Stimulated activated CD8-positive, alpha-beta memory T cell treated with anti-CD3 and anti-CD28 coated beads, Interleukin-4, amount 100 ng/mL, for 4 hours (primary cell): ENCODE measurements at places on chromosomes 6 and 20.

DNA sequence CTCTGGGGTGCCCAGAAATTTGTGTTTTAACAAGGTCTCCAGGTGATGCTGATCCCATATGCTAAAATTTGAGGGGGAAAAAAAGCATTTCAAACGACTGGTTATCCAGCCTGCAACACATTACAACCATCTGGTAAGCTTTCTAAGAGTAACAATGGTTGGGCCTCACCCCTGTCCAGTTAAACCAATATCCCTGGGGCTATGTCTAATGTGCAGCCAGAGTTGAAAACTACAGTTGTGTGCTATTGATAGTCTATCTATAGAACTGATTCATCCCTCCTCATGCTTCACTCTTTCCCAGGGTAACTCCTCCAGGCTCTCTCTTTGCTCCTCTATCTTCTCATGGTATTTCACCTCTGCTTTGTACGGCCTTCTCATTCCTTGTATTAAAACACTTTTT, 458.3 kb downstream of the MMUT start:
- DNase-seq = no peak

DNA sequence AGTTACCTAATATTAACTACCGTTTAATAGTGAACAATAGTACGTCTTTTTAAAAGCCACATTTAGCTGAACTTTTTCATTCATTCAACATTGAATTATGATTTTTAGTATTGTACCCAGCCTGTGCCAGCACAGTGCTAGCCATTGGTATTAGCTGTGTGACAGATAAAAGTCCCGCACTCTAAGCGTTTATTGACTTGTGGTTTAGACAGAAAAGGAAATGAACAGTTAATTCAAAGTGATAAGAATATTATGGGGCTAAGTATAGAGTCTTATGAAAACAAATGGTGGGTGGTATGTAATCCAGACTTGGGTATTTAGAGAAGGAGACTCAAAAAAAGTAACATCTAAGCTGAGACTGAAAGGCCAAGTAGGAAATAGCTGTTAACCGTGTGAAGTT, 202.3 kb downstream of the RPS12 start:
- no peak for DNase-seq

GRCh38 chr20:33828326-33828844, 17.2 kb downstream of the CHMP4B start:
- no peak for DNase-seq

GRCh38 chr20:38935285-38935684, 9.1 kb downstream of the FAM83D start:
- no peak for DNase-seq

DNA sequence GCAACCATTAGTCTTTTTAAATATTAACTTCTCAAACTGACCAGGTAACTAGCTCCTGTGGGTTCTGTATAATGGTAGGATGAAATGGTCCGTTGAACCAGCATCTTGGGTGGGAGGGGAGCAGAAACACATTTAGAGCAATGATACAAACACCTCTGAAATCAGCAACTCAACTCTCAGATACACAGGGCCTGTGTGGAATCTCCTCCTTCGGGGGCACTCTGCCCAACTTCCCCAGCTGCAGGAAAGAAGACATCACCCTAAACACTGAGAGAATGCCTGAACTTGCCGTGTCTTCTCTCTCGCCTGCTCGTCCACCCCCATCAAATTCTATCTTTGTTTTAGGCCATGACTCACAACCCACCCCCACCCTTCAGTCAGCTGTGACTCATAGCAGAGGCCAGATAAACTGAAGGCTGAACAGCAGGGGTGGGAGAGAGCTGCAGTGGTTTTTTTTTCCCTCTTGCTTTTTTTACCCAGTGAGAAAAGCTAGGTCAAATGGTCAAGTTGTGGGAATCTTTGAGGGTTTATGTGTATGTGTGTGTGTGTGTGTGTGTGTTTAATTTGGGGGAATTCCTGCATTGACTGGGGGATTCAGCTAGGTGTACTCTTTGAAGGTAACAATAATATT, 593.4 kb upstream of the JAG1 start:
- DNase-seq = no peak

- no peak for DNase-seq
Measured at GRCh38 chr20:35468671-35469334, 13.4 kb downstream of the CEP250 start.

- no peak for DNase-seq
Measured at GRCh38 chr20:1909097-1909496, 13.9 kb downstream of the SIRPA start.

DNA sequence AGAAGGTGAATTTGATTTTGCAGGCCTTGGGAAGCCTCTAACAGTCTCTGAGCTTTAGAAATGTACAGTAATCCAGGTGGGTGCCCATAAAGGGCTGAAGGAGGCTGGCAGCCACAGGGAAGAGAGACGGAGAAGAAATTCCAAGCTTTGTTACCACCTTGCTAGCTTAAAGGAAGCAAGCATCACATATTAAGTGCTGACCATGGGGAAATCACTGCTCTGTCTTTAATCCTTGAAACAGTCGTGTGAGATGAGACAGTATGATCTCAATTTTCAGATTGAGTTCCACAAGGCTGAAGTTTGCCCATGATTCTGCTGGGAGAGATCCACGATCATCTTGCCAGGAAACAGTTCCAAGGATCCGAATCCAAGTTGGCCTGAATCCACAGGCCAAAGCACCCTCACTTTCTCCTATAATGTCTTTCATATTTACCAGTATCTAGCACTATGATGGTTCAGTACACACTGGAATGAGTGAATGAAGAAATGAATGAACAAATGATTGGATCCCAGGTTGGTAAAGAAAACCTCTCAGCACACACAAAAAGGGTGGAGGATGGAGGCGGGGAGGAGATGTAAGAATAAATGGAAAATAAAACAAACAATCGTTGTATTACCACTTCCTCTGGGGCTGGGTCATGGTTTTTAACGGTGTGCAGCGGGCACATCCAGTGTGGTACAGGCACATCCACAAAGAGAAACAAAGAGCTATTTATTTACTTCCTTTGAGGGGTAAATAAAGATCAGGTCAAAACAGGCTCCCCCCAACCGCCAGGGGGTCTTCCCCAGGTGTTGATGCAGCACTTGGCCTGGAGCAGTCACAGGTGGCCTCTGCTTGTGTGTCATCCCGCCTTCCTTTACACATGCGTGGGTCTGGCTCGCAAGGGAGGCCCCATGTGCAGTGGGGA, 28.2 kb upstream of the TAF8 start:
- DNase-seq = peak; percentile 44

DNA sequence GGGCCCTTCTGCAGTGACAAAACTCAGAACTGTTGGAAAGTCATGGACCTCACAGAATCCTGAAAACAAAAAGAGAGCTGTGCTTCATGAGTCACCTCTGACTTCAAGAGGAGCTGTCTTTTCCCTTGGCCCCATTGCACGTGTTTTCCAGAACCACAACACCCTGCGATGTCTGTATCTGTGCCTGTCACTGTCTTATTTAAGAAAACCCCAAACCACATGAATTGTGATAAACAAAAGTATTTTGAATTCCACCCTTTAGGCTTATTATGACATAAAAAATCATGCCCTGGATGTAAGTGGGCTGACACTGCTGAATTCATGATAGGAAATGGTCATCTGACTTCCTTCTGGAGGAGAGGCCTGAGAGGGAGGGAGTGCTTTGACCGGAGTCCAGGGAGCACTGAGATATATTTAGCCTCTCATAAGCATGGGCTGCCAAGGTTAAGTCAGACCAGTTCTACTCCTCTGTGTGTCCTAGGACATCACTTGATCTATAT, 96.4 kb upstream of the DUSP22 start:
- DNase-seq = peak; percentile 28

DNA sequence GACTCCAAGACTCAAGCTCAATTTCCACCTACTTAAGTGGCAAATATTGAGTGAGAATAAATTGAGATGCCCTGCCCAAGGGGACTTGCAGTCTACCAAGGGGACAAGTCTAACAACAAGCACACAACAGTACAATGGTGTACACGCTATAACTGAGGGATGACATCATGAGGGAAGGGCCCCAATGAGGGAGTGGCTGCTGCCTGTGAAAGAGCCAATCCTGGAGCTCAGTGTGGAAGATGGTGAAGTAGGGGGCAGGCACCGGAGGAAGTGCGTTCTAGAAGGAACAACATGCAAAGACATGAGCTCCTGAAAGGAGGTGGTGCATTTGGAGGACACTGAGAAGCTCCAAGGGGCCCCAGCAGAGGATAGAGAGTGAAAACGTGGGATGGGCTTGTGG, 46.9 kb upstream of the ARMH2 start:
- no peak for DNase-seq
